ENCODE measurements at places on chromosomes 4 and X.

GRCh38 chrX:144531877-144532276 lies 648.0 kb downstream of the UBE2NL start:
- no peak for DNase-seq

GRCh38 chrX:4550018-4550417 lies 836.6 kb upstream of the PRKX start:
- DNase-seq: no peak

GRCh38 chr4:66750273-66750672 lies 795.0 kb downstream of the CENPC start:
- DNase-seq: no peak

DNA sequence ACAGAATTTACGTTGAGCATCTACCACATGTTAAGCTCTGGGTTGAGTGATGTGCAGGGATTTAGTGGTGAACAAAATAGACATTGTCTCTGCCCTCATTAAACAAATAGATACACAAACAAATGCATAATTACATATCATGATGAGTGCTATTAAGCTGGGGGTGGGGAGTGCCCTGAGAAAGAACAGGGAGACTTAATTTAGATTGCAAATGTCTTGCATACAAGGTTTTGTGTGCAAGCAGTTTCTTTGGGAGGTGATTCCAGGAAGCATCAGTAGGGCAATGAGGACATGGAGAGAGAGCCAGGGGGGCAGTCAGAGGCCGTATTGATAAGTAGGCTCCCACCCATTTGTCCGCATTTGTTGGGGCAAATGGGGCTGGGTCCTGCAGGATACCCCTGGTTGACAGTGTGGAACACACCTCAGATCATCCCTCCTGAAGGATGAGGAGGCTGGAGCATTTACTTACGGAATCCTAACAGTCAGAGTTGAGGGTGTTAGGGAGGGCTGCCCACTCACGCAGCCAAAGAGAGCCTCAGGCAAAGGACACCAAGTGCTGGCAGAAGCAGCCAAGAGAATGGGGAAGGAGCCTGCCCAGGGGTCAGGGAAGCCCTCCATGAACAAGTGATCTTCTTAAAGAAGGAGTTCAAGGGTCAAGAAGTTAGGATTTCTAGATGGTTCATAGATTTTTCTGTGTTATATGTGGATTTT lies 245.9 kb downstream of the BCOR start:
- no peak for DNase-seq

DNA sequence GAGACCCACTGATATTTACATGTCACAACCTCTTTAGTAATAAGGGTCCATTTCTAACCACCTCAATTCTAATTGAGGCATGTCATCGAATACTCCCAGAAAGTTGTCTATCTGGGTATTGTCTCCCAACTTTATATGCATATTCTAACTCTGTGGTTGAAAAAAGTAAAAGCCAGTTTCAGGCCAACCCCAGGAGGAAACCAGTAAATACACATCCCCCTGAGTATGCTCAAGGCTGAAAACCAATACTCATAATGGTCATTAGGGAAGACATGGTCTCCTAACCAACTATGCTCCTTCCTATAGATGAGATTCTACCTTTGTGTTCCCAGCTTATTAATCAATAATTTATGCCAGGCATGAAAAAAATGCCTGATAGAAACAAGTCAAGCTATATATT lies 96.6 kb downstream of the SH3KBP1 start:
- no peak for DNase-seq

Data from cerebellar cortex (tissue), 1 donor.